ENCODE measurements at places on chromosomes 2 and 18.

DNA sequence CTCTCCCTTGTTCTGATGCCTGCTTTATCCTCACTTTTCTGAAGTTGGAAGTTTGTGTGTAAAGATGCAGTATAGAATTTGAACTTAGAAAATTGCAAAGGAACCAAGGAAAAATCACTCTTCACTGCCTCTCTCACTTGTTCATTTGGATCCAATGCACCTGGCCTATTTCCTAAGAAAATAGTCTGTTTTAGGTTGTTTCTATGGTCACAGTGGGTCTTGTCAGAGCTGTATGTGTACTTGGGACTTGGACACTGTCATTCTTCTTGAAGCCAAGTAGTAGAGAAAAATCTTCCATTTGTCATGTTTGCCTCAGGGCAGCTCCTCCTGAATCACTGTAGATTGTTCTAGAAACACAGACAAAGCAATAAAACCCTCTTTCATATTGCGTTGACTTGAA, 80.3 kb upstream of the SESTD1 start:
- no peak for DNase-seq

- no peak for DNase-seq
Measured at GRCh38 chr2:217215877-217216276, 356.0 kb upstream of the TNP1 start.

GRCh38 chr2:74391580-74392448, 11.7 kb upstream of the DCTN1 start:
- DNase-seq = peak; percentile 88

- DNase-seq = no peak
Measured at GRCh38 chr2:11805024-11805423, 58.6 kb downstream of the LPIN1 start.

GRCh38 chr2:196836440-196836839, 27.3 kb upstream of the C2orf66 start:
- DNase-seq = no peak

DNA sequence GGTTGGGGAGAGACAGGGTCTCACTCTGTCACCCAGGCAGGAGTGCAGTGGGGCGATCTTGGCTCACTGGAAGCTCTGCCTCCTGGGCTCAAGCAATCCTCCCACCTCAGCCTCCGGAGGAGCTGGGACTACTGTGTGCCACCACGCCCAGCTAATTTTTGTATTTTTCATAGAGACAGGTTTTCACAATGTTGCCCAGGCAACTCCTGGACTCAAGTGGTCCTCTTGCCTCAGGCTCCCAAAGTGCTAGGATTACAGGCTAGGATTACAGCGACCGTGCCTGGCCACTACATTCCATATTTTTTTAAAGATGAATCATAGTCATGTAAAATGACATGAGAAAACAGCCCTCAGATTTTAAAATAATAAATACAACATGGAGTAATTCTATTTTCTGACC, 32.3 kb downstream of the CWC22 start:
- DNase-seq = no peak

- peak; percentile 29 for DNase-seq
Measured at GRCh38 chr18:46917803-46918600, 600 bp downstream of the KATNAL2 start.

- no peak for DNase-seq
Measured at GRCh38 chr2:108626995-108627394, 92.3 kb upstream of the RANBP2 start.

GRCh38 chr2:37764739-37765138, 93.3 kb upstream of the CDC42EP3 start:
- no peak for DNase-seq

DNA sequence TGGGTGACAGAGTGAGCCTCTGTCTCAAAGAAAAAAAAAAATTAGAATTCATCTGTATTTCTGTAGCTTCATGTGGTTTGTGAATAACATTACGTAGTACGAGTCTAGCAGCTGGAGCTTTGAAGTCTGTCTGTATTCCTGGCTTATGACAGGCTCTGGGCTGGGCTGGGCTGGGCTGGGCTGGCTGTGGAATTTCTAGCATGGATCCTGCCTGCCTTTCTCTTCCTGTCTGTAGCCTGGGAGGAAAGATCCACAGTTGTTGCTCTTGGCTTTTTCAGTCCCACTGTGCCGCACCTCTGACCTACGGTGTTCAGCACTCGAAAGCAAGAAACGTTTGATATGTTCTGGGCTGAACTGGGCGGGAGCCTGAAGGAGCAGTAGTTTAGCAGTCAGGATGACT, 55.4 kb downstream of the BOLA3 start:
- DNase-seq = peak; percentile 42

- DNase-seq = no peak
Measured at GRCh38 chr2:54966165-54966832, 84.0 kb downstream of the RTN4 start.

DNA sequence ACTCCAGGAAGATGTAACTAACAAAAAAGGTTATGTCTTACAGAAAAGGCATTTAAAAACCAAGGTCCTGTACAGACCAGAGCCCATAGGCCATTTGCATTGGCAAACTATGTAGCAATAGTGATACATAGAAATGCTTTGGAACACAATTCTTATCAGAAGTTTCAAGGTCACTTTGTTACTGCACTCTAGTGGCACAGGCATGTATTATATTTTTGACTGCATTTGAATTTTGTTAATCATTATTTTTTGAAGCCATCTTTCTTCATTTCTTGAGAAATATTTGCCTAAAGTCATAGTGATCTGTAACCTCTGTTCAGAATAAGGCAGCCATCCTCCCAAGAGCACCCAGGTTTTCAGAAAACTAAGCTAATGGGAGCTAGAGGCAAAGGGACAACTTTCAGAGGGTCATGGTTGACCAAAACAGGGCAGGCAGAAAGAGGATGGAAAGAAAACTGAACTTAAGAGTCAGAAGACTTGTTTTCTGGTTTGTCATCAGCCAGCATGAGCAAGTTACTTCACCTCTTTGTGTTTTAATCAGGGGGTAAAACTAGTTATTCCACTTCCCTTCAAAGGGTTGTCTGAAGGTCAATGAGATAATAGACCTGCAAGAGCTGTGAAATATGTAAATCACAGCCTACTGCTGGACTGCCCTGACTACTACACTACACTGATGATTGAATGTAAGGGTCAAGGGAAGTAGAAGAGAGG, 41.5 kb downstream of the SLC38A11 start:
- no peak for DNase-seq

GRCh38 chr2:229601396-229601795, 113.0 kb downstream of the DNER start:
- no peak for DNase-seq

DNA sequence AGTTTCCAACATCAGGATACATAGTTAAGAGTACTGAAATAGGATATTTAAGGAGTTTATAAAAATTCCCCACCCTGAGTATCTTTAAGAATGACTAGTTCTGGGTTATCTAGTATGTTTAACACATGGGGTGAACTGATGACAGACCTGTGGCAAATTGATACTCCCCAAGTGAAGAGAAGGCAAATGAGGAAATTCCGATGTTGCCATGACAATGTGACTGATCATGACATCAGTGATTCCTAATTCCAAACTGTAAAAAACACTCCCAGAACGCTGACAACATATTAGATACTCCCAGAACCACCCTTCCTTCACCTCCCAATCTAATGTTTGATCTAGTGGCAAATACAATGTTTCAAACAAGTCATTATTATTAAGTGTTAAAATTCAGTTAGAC, 77.6 kb downstream of the RBMS1 start:
- DNase-seq = no peak
